ENCODE measurements at places on chromosomes 3 and 15.

- no peak for DNase-seq
Measured at GRCh38 chr3:132167870-132168269, 133.1 kb upstream of the CPNE4 start.

GRCh38 chr3:182143903-182144302 lies 432.2 kb downstream of the SOX2 start:
- DNase-seq = no peak

- DNase-seq = no peak
Measured at GRCh38 chr3:36833160-36833814, 68.9 kb upstream of the DCLK3 start.

DNA sequence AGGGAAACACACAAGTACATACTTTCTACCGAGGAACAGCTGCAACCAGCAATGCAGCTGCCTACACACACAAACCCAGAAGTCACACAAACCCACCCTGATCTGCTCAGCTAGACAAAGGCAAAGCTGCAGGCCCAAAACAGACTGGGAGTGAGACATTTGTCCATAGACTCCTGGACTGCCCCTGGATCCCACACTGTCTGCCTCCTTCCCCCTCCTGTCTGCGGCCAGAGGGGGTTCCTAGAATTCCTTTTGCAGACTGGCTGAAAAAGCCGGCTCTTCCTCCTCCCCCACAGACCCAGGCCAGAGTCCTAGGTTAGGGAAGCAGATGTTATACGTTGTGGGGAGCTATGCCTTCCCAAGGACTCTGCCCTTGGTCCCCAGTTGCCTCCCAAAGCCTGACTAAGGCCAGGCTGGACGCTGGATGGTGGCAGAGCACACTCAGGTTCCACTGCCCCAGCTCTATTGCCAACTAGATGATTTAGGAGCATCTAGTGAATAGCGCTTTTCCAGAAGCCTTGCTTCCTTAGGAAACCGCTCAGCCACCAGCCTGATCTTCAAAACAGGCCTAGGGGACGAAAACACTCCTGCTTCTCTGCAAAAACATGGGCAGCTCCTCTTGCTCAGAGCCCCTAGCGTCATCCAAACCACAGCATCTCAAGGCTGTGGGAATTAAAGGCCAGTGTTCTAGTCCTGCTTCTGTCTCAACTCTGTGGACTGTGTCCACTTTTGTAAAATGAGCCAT lies 37.4 kb upstream of the CILP start:
- no peak for DNase-seq

GRCh38 chr3:171380711-171381425 lies 79.3 kb downstream of the TNIK start:
- no peak for DNase-seq

DNA sequence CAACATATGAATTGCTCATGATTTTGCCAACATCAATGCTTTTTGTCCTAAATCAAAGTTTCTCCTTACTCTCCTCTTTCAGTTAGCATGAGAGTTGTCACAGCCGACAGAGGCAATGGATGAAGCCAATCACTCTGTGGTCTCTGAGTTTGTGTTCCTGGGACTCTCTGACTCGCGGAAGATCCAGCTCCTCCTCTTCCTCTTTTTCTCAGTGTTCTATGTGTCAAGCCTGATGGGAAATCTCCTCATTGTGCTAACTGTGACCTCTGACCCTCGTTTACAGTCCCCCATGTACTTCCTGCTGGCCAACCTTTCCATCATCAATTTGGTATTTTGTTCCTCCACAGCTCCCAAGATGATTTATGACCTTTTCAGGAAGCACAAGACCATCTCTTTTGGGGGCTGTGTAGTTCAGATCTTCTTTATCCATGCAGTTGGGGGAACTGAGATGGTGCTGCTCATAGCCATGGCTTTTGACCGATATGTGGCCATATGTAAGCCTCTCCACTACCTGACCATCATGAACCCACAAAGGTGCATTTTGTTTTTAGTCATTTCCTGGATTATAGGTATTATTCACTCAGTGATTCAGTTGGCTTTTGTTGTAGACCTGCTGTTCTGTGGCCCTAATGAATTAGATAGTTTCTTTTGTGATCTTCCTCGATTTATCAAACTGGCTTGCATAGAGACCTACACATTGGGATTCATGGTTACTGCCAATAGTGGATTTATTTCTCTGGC lies 2.5 kb downstream of the OR4F6 start:
- DNase-seq = no peak

All from stimulated activated CD4-positive, alpha-beta T cell treated with anti-CD3 and anti-CD28 coated beads, TNF-alpha, amount 100 ng/mL, for 48 hours (primary cell).